Suppressor macrophage (primary cell): ENCODE measurements at places on chromosomes 3 and 15.

DNA sequence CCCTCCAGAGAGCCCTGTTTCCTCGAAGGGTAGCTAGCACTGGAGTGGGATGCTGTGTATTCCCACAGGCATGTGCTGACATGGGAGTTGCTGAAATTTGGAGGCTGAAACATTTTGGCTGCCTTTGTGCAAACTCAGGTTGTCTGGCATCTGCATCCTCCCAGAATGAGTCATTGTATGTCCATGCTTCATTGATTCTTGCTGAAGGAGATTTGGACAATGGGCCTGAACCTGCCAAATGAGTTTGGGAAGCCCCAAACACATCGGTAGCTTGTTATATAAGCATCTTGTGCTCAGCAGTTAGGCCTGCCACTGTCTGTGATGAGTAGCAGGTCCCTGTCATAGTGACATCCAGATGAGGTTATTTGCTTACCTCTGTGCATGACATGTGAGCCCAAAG, 160.0 kb downstream of the IL5RA start:
- no peak for DNase-seq

DNA sequence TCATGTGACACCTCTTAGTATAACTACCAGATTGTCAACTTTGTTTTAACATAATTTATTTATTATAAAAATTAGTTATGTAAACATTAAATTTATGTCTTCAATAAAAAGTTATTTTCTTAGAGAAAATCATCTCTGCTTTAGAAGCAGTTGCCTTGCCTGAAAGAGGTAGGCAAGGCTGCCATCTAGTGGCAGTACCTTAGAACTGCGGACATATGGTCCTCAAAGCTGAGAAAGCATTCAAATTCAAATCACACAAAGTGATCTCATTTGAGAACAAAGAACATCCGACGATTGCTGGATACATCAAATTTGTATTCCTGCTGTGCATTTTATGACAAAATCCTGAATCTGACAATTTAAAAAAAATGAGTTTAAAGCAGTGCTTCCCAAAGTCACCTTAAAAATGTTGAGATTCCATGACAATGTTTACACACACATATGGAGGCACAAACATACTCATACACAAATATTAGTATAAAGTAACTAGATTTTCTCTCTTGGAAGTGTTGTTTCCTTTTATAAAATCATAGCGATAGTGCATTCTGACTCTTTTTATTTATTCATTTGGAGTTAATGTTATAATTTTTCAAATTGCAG, 617.4 kb downstream of the CADM2 start:
- peak; percentile 74 for DNase-seq

DNA sequence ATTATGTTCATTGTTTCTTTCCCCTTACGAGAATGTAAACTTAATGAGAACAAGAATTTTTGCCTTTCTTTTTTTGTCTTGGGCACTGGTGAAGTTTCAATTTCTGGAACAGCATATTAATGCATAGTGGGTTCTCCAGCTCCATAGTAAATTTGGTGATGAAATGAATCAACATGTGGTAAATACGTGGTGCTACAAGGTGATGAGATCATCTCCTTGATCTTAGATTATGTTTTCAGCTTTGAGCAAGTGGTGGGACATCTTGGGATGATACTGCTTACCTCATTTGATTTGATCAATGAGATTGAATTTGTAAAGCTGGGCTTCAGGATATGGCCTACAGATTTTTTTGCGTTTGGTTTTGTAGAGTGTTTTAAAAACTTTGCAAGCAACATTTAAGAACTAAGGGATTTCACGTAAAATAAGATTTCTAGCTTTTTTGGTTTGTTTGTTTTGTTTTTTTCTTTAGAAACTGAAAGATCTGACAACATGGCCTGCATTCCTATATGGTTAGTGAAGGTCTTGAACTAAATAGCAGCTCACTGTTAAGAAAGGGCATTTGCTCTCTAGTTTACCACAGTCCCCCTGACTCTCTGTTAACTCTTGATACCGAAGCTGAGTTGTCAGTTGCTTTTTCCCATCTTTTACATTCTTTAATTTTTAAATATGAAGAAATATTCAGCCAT, 45.6 kb downstream of the FNDC3B start:
- DNase-seq = no peak

DNA sequence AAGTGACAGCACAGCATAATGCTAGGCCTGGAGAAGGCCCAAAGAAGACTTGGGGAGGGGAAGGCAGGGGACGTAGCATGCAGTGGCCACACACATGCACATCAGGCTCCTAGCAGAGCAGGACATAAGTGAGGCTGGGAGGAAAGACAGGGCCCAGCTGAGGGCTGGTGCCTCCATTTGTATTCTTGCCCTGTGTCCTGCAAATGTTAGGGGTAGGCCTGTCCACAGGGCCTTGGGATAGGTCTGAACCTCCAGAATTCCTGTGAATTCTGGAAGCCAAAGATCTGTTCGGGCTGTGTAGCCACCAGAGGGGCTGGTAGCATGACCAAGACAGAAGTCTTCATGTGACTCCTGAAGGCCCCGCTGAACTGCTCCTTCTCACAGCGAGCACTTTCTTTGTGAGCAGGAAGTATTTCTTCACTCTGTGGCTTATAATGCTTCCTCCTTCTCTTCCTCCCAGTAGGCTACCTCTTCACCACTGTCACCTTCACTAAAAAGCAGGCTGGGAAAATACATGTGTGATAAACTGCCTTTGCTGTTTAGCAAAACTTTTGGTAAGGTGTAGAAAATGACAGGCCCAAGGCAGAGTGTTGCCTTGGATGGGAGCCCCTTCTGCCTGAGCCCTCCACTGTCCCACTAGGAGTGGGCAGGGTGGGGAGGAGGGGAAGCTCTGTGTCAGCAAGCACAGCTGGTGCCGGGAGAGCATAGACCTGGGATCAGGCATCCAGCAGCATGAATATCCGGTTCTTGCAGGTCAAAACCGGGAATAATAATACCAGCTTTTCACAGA, 8.4 kb downstream of the CERS3 start:
- DNase-seq = peak; percentile 70

- no peak for DNase-seq
Observed at GRCh38 chr3:66423791-66424190, 77.0 kb downstream of the LRIG1 start.

DNA sequence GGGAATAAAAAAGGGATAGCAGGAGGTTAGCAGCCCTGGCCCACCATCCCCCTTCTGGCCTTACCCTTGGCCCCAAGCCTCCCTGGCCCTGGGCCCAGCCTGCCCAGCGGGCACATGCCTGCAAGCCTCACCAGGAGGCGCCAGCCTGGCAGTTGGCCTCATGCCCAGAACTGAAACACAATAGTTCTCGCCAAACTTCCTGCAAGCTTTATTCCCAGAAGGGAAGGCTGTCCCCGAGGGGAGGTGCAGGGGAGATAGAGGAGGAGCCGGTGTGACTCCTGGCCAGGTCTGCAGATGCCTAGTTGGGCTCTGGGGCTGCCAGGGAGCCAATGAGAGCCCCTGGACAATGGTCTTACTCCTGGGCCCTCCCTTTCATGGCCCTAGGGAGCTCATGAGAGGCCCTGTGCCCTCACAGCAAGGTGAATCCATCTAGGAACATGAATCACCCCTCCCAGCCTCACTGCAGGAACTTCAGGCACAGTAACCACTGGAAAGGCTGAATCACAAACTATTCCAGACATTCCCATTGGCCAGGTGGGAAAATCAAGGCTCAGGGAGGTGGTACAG, 4.0 kb downstream of the CCDC33 start:
- DNase-seq = peak; percentile 8

DNA sequence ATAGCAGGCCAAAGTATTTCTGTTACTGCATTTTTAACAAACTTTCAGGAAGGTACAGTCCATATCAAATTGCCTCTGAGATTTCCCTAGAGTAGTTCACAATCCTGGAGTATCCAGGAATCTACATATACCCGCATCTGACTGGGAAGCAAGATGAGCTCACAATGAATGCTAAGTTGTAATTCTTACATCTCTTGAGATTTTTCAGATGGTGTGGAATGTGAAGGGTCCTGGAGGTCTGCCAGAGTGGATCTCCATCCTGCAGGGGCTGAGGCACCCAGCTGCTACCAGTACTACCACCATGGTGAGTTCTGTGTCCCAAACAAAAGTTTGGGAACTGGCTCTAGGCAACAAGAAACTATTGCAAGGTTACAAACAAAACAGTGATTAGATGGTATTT, 156.7 kb upstream of the CCDC54 start:
- DNase-seq = no peak

GRCh38 chr15:81981908-81982307, 63.9 kb downstream of the MEX3B start:
- no peak for DNase-seq

GRCh38 chr3:32186876-32187275, 51.6 kb upstream of the CMTM8 start:
- no peak for DNase-seq

- no peak for DNase-seq
Observed at GRCh38 chr3:46902188-46902631, 24.7 kb downstream of the PTH1R start.
